NCI-H1436 treated with DMSO at 0.1 percent for 48 hours (cell line): ENCODE measurements at places on chromosomes 3 and 15.

- DNase-seq: no peak
Measured at GRCh38 chr3:123423031-123423430, 25.9 kb downstream of the ADCY5 start.

DNA sequence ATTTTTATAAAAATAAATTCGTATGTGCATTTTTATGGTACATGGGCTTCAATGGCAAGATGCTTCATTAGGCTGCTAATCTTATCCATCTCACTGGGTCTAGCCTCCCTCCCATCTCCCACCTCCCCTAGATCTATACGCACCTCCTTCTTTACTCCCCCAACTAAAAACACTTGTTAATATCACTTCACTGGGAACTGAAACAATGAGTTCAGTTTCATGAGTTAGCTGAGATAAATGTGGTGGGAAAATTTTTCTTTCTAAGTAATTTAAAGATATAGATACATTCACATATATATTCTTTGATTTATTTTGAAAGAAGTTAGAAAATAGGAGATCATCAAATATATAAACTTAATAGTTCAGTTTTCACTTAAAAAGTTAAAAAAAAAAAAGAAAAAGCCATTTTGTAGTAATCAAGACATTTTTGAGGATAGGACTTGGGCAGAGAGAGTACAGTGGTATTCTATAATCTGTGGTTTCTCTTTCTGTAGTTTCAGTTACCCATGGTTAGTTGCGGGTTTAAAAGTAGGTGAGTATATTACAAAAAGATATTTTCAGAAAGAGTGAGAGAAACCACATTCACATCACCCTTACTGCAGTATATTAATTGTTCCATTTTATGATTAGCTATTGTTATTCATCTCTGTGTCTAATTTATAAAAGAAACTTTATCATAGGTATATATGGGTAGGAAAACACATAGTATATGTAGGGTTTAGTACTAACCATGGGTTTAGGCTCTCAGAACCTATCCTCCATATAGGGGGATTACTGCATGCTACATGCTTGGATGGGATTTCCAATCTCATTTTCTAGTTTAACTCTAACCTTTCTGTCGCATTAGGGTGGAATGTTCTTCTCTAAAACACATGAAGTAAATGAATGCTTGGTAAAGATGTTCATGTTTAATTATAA is 316.0 kb upstream of the CBLB start:
- DNase-seq: no peak

- DNase-seq: no peak
Measured at GRCh38 chr3:131699001-131699400, 196.2 kb upstream of the MRPL3 start.

- DNase-seq: no peak
Measured at GRCh38 chr3:31268868-31269267, 263.9 kb upstream of the STT3B start.

DNA sequence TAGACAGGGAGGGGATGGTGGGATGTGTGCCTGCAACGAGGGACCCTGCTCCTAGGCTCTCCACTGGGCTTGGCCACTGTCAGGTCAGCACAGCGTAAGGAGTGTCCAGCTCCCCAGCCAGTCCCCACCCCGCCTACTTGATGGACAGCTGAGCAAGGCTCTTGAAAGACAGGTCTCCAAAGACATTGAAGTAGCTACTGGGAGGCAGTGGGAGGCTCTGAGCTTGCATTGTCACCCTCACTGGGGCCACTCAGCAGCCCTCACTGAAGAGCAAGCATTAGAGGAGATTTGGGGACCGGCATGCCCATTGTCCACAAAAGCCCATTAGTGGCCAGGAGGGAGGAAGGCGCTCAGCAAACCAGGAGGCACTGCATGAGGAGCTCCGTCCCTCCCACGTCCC is 146.5 kb downstream of the MEGF11 start:
- DNase-seq: no peak

DNA sequence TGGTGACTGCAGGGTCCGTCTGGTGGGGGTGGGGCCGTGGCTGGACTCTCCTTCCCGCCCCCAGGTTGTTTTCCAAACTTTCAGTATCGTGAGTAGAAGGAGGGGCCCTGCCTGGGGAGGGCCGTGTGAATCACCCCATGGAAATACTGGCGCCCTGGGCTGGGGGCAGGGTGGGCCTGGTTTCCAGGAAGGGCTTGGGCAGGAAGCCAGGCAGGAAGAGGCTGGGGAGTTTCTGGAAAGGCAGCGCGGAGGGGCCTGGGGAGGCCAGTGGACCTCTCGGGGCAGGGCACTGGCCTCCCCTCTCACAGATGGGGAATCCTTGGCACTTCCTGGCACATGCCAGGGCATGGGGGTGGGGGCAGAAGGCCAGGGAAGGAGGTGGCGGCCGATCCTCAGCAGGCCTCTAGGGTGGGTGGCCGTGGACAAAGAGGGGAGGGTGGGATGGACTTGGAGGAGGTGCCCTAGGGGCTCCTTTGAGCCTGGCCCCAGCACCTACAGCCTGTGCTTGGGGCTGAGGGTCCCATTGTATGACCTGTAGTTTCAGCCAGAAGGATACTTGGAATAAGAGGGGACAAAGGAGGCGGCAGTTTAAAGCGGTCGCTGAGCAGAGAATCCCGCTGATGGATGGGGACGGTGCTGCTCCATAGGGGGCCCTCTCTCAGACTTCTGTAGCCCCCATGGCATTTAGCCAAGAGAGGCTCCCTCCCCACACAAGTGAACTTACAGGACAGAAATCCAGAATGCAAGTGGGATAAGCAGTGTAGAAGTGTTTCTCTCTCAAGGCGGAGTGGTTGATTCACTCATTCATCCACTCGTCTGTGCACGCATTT is 56.5 kb upstream of the GATA2 start:
- no peak for DNase-seq

DNA sequence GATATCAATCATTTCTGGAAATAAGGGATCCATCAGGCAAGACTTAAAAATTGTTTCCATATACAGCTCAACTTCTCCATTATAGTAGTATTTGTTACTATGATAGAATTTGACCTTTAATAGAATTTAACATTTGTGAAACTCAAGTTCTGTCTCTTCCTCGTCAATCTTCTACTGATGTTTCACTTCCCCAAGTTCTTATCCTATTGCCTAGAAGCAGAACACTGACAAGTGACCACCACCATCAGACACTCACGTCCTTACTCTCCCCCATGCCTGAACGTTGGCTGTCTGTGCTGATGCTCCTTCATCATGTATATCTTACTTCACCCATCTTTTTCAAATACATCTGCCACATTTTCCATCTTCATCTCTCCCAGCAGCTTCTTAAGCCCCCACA is 26.6 kb upstream of the TAFA4 start:
- DNase-seq: no peak

DNA sequence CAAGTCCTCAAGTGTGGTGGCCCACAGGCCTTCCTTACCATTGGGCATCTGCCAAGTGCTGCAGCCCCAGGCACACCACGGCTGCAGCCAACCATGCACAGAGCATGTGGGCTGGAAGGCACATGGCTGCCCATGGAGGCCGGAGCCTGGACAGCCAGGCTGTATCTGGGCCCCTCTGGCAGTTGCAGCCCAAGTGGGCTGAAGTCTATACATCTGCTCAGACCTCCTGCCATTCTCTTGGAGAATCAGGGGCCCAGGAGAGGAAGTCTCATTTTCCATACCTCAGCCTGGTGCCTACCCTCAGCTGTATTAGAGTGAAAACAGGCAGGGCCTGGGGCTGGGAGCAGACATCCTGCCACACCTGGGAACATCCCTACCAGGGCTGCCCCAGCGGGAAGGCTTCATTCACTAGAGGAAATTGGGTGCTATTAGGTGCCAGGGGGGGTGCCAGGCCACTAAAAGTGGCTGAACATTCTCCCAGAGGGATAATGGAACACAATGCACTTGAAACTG is 48.0 kb upstream of the SLCO2A1 start:
- DNase-seq: no peak

GRCh38 chr3:54772051-54772450 is 155.8 kb downstream of the LRTM1 start:
- DNase-seq: no peak

- DNase-seq: no peak
Measured at GRCh38 chr15:52733696-52734255, 54.6 kb upstream of the ATOSA start.
